ENCODE measurements at places on chromosomes 13 and 19. TPM values are rescaled to one million over a fixed set of nuclear protein-coding genes. Genes with fewer than 3 reads are reported as not detected.

GRCh38 chr13:53001444-53002225 is 27.0 kb upstream of the OLFM4 start:
- no peak for DNase-seq

LYPD3 gene
- polyA plus RNA-seq = 1.7 TPM

GRCh38 chr19:3459089-3459881 is 21.0 kb downstream of the SMIM24 start:
- peak; percentile 93 for DNase-seq

GRCh38 chr13:65336087-65336749 is 1893.9 kb downstream of the PCDH9 start:
- DNase-seq = no peak

- no peak for DNase-seq
These were observed 269.8 kb downstream of the OLFM4 start for GRCh38 chr13:53298396-53298795.

GRCh38 chr13:94112731-94113130 is 366.8 kb downstream of the DCT start:
- no peak for DNase-seq

SH2D3A gene
- 5.9 TPM for polyA plus RNA-seq

Data from right lung (tissue), 10 donors.